ENCODE measurements at places on chromosomes 3 and 15.

- no peak for DNase-seq
Observed at GRCh38 chr3:141360888-141361598, 7.3 kb upstream of the ZBTB38 start.

DNA sequence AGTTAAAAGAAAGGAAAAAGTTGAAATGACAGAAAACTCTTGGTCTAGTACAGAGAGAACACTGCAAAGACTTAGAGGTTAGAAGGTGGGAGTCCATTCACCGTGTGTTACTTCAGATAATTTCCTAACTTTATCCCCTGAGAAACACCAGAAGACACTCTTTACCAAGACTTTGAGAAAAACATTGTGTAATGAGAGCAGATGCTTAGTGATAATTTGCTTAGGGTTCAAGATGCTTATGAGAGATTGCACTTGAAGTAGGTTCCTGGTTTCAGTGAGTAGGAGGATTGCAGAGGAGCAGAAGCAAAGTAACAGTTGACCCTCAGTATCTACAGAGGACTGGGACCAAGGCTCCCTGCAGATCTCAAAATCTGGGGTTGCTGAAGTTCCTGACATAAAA lies 594.1 kb downstream of the NR2F2 start:
- DNase-seq, result no peak

DNA sequence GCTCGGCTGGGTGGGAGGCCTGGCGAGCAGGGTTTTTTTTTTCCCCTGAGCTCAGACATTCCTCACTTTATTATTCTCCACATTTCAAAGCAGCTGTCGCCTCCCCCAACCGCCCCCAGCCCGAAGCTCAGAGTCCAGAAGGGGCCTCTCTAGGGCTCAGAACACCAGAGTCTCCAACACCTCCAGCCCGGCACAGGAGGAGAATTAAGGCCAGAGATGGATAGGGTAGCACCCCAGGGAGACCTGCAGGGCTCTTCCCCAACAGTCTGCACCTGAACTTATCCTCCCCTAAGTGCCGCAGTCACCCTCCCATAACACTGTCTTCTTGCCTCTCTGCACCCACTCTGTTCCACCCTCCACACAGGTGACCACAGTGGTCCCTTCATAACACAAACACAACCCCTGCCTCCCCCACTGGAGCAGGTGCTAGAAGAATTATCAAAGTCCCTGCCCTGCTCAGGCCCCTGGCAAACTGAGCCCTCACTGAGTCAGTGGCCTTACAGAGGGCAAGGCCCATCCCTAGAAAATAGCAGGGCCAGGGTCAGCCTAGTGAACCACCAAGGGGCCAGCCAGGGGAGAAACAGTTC lies 14.1 kb downstream of the MYL3 start:
- DNase-seq, result no peak

- no peak for DNase-seq
Observed at GRCh38 chr3:117811786-117812185, 1102.2 kb downstream of the TUSC7 start.

DNA sequence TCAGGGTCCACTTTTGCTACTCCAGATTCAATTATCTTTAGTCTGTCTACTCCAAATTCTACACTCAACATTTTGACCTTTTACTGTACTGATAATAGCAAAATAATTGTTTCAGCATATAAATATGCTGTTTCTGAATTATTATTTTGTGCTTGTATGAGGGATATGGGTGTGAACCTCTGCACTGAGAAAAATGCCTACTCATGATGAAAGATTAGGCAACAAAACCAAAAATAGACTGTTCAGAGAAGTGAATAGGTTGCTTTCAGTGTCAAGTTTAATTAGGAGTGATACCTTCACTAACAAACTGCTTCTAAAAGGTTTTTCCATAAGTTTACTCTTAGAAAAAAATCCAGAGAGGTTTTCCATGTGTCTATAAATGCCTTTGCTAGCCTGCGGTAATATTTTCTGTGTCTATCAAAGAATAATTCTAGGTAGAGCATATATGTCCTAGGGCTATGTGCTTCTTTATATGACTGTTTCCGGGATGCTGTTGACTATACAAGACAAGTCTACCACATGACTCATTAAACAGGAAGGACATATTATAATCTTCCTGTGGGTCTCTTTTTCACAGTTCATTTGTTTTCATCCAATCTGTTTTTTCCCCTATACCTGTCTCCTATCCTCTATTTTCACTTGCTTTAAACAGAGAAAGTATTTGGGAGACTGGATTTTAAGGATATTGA lies 218.5 kb upstream of the TTC14 start:
- no peak for DNase-seq

DNA sequence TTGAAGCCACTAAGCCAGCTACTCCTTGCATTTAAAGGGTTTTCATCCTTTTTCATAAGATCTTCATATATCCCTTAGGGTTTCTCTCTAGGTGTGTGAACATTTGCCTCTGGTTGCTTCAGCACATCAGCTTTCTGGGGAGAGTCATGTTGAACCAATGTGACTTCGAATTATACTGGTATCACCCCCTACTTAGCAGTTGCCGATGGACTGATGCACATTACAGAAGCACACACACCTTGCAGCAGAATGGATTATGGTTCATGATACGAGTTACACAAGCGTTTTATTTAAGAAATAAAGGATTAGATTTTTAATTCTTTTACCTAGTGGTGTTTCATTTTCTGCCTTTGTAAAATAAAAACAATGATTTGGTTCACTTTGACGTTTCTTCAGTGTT lies 39.6 kb downstream of the FBXO22 start:
- DNase-seq, result no peak

DNA sequence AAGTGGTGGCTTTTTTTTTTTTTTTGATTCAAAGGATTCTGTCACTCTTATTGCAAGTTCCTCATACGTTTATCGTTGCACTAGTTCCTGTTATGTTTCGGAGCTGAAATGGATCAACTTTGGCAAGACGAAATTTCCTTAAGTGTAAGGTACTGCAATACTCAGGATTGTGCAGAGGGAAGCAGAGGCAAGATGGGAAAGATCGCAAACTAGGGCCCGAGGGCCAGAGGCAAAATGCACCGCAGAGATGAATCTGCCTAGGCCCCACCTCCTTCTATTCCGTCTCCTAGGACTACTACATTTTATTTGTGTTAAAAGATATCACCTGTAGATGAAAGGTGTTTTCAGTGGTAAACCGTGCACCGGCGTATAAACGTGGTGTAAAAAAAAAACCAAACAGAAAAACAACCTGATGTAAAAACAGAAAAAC lies 331 bp downstream of the RNU6-1 start:
- no peak for DNase-seq

Measured in neural crest cell (in vitro differentiated cells).